Activated naive CD4-positive, alpha-beta T cell (primary cell): ENCODE measurements at places on chromosomes 5 and 9.
A peak's percentile ranks its signal among the peaks of the same experiment; 100 is the strongest.

DNA sequence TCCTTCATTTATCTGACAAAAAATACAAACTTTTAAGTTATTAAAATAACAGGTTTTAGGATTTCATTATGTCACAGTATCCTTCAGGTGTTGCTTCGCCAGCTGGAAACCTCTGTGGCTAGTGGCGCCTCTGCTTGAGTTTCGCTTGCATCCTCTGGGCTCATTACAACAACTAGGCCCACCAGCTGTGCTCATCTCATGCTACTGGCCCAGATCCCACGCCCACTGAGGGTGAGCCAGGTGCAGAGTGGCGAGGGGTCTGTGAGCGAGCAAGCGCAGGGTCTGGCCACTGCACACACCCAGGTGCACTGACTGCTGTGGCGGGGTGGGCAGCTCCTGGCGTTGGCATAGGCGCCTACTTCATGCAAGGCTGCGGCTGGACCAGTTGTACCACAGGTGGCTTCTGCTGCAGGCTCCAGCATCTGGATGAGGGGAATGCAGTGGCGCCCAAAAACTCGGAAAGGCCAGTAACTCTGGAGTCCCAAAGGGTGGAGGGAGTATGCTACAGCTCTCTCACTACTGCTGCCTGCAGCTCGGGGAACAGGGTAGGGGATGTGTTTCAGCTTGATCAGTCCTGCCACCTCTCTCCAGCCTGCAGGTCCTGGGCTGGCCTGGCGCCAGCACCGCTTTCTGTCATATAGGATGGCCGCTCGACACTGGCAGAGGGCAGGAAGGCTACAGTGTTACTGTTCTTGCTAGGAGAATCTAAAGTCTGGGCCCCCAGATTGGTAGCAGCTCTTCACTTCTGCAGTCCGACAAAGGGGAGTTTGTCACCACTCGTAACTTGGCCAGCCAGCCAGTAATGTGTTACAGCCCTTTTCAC lies 452.1 kb downstream of the TUSC1 start:
- DNase-seq: no peak

DNA sequence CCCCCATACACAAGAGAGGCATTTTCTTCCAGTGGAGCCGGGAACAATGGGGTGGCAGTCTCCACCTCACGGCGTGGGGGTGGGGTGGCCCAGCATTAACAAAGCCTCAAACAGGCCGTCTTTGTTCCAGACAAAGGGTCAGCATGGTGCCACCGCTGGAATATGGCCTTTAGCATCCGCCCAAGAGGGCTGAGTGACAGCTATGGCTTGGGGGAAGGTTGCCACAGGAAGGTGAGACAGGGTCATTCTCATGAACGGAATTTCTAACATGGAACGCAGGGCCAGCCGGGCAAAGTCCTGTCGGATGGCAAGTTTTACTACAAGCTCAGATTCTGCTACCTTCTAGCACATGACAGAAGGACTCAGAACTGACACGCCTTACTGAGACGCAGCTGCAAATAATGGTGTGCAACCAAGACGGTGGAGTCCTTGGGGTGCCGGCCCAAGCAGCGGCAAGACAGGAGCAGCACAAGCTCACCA lies 64.0 kb downstream of the OTULIN start:
- no peak for DNase-seq

DNA sequence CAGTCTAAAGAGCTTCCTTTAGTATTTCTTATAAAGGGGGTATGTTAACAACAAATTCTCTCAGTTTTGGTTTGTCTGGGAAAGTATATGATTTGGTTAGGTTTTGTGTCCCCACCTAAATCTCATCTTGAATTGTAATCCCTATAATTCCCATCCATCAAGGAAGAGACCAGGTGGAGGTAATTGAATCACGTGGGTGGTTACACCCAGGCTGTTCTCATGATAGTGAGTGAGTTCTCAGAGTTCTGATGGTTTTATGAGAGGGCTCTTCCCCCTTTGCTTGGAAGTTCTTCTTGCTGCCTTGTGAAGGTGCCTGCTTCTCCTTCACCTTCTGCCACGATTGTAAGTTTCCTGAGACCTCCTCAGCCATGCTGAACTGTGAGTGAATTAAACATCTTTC lies 109.1 kb downstream of the MACIR start:
- no peak for DNase-seq

DNA sequence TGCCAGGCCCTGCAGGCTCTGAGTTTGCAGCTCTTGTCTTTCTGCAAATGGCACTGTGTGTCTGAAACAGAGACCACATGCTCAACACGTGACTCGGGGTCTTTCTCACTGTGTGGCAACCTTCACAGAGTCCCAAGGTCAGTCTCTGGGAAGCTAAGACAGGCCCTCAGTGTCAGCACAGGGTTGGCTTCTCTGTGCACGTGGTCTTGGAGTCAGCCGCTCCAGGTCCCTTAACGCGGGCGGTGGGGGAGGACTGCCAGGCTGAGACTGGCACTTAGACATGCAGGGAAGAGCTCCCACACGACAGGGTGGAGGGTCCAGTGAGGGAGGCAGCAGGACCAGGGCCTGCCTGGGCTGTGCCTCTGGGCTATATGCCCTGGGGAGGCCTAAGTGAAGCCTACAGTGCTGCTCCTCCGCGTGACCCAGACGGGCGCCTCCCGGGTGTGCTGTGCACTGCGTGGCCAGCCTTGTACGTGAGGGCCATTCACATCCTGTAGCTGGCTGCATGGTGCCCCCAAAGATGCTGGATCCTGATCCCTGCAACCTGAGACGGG lies 76.8 kb downstream of the ADAMTS2 start:
- no peak for DNase-seq

DNA sequence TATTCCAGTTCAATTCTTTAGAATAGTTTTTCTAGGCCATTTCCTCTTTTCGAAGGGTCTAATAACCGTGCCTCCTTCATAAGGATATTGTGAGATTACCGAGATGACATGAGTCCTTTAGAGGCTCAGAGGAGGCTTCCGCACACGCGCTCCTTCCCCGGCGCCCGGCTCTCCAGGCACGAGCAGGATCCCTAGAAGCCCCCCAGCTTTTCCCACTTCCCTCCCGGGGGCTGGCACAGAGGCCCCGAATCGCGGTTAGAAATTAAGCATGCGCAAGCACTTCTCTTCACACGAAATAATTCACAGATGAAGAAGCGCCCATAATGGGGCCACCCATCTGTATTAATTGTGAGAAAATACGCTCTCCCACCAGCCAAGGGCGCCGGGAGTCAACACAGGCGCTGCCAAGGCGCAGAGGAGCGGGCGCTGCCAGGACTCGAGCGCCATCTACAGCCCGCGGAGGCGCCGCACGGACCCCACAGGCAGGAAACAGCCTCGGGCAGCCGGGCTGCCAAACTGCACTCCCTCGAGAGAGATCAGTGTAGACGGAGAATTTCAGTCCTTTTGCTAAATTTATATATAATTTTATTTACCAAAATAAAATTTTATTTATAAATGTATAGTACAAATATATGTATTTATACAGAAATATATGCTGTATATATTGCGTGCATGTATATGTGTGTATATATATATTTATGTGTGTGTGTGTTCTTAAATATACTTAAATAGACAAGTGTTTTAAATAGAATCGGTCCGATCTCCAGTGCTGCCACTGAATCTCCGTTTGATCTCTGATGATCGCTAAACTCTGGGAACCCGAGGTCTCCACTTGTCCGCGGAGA lies 258.1 kb upstream of the NFIL3 start:
- peak; percentile 8 for DNase-seq

DNA sequence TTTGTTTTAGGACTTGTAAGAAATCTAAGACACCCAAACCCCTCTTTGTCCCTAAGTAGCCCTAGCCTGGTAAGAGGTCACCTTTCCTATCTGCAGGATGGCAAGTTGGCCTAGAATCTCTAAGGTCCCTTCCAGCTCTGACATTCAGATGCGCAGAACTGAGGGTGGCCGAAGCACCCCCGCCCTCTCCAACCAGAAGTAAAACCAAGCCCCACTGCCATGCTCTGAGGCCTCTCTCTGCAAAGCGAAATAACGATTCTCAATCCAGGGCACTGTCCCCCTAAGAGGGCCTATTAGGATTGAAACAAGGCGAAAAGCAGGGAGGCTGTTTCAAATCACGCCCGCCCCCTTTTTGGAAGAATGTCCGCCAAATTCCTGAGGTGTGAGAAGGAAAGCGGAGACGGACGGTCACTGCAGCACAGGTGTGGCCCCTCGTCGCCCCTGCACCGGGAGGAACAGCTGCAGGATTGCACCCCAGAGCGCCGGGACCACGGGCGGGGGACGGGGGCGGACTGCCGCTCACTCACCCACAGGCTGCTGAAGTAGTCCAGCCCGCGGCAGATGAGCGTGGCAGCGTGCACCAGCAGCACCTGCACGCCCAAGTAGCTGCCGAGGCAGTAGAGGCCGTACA lies 824 bp downstream of the TMEM245 start:
- DNase-seq: no peak

- DNase-seq: no peak
These were observed 1670.1 kb upstream of the ACO1 start for GRCh38 chr9:30714389-30714788.

- DNase-seq: no peak
These were observed 7.7 kb upstream of the VAV2 start for GRCh38 chr9:133999851-134000265.

DNA sequence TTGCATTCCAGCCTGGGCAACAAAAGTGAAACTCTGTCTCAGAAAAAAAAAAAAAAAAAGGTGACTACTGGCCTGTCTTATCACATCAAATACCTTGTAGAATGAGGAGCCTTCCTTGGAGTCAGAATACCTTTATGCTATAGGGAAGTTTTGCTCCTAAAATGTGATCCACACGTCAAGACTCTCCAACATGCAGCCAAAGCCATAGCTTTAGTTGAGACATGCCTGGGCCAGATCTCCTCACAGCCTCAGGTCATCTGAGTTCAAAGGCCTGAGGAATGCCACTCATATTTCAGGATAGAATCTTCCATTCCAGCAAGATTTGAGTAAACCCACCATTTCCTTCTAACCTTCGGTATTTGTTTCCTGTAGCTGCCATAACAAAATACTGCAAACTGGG lies 13.7 kb upstream of the SOWAHA start:
- DNase-seq: no peak

DNA sequence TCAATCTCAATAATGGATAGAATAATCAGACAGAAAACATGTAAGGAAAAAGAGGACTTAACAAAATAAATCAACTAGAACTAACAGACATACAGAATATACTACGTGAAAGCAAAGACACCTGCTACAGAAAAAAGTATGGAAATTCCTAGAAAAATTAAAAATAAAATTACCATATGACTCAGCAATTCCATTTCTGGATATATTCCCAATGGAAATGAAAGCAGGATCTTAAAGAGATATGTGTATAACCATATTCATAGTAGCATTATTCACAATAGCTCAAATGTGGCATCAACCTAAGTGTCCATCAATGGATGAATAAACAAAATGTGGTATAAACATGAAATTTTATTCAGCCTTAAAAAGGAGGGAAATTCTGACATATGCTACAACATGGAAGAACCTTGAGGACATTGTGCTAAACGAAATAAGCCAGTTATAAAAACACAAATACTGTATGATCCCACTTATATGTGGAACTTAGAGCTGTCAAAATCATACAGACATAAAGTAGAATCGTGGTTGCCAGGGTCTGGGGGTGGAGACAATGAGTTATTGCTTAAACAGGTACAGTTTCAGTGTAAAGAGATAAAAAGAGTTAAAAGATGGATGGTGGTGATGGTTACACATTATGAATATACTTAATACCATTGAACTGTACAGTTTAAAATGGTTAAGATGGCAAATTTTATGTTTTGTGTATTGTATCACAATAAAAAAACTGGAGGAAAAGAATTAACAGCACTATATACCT lies 6.9 kb downstream of the PLAA start:
- no peak for DNase-seq

DNA sequence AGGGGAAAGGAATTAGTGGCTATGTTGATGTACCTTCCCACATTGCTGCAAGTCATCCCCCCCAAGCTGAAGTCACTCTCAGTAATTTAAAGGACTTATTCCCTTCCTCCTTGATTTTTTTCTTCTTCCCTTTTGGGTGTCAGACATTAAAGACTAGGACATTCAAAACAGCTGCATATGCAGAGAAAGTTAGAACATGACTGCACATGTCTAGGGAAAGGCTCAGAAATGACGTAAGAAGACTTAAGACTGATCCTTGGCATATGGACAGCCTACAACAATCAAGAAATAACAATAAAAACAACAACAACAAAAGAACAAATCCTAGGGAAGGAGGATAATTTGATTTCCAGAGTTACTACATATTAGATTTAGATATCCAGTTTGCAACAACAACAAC lies 997.5 kb downstream of the TLE4 start:
- no peak for DNase-seq

- DNase-seq: no peak
These were observed 190.5 kb downstream of the AOPEP start for GRCh38 chr9:94916956-94917355.

DNA sequence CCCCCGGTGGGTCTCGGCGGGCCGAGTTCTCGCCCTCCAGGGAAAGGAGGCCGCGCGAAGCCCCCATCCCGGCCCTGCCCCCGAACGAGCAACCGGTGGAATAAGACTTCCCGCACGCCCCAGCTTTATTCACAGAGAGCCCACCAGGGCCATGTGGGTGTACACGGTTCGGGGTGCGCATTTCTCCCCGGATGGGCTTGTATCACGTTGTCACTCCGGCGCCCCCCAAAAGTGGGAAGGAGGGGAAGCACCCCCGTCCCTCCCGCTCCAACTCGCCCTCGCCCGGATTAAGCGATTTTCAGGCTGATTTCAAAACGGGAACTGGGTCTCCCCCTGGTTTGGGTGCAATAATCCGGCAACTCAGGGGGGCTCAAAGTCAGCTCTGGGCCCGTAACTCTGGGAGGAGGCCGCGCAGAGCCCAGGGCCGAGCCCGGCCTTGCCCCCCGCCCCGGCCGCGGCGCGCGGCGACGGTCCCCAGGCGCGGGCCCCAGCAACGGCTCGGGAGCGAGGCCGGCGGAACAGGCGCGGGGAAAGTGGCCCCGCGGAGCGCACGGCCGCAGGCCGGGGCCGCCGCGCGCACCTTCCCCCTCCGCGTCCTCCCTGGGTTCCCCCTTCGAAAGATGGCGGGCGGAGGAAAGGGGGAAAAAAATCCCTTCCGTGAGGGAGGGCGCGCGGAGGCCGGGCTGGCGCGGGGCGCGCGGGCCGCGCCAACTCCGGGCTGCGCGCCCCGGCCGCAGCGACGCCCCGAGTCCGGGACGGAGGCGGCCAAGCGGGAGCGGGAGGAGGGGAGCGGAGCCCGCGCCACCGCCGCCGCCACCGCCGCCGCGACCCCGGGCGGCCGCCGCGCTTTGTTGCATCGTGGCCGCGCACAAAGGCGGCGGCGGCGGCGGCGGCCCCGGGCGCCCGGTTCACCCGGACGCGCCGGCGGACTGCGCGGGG lies 644 bp downstream of the BRD3 start:
- DNase-seq: no peak
